ENCODE measurements at places on chromosomes 6 and 20.

DNA sequence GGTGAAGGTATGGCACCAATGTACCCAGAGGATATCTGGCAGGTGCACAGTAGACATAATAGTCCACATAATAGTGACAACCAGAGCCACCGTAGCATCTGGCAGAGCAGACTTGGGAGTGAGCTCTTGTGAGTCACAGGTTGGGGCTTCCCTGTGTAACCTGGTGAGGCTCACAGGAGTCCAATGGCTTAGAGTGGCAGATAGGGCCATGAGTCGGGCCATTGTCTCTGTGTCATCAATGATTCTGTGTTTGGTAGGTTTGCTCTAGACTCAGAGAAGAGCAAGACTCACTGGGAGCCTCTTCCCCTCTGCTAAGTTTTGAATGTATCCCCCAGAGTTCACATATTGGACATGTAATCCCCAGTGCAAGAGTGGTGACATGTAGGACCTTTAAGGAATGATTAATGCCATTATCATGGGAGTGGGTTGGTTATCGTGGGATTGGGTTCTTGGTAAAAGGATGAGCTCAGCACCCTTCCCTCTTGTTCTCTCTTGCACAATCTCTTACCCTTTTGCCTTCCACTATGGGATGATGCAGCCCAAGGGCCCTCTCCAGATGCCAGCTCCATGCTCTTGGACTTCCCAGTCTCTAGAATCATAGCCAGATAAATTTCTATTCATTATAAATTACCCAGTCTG is 22.6 kb upstream of the SIRPA start:
- no peaks in the 10 kb centered on the region for H3K4me1 ChIP-seq
- no peak overlapping the region for H3K4me3 ChIP-seq
- no peak overlapping the region for H3K27ac ChIP-seq
- H3K27me3 ChIP-seq = no peaks in the 10 kb centered on the region

GRCh38 chr20:1652960-1653359 is 4.6 kb downstream of the SIRPG start:
- H3K4me1 ChIP-seq = no peaks in the 10 kb centered on the region
- H3K27ac ChIP-seq = no peak overlapping the region
- H3K4me3 ChIP-seq = no peak overlapping the region
- H3K36me3 ChIP-seq = no peaks in the 10 kb centered on the region
- H3K27me3 ChIP-seq = no peaks in the 10 kb centered on the region

- DNase-seq = no peak
- H3K36me3 ChIP-seq = no peaks in the 10 kb centered on the region
- H3K27ac ChIP-seq = no peak overlapping the region
- no peak overlapping the region for H3K4me3 ChIP-seq
- H3K27me3 ChIP-seq = no peaks in the 10 kb centered on the region
These were observed 23.2 kb downstream of the PPP1R16B start for GRCh38 chr20:38828514-38829295.

- no peaks in the 10 kb centered on the region for H3K4me1 ChIP-seq
- H3K4me3 ChIP-seq = no peak overlapping the region
- no peak for DNase-seq
- H3K27me3 ChIP-seq = no peaks in the 10 kb centered on the region
- H3K36me3 ChIP-seq = no peaks in the 10 kb centered on the region
- H3K27ac ChIP-seq = no peak overlapping the region
These were observed 135.9 kb downstream of the CDH4 start for GRCh38 chr20:61387954-61388348.

DNA sequence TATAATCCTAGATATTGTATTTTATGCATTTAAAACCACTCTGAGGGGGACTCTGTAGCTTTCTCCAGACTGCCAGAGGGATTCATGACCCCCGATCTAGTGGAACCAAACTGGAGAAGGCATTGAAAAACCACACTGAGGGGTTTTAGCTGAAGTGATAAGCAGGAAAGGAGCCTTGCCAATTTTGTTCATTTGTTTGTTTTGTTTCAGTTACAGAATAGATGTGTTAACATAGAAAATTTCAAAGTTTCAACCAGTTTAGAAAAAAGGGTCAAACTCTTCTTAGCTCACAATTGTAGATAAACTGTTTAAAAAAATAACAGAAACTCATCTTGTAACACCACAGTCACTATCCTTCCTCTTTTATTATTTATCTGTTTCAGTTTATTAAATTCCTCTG is 19.8 kb downstream of the TAB2 start:
- H3K27me3 ChIP-seq = no peaks in the 10 kb centered on the region
- H3K4me1 ChIP-seq = peaks cover 7% of the 10 kb centered on the region
- no peak overlapping the region for H3K27ac ChIP-seq
- no peak for DNase-seq

- H3K4me1 ChIP-seq = no peaks in the 10 kb centered on the region
- no peak overlapping the region for H3K27ac ChIP-seq
- H3K4me3 ChIP-seq = no peak overlapping the region
- DNase-seq = no peak
- H3K36me3 ChIP-seq = no peaks in the 10 kb centered on the region
- no peaks in the 10 kb centered on the region for H3K27me3 ChIP-seq
These were observed 911.6 kb upstream of the SLC35B3 start for GRCh38 chr6:9346923-9347322.

- DNase-seq = peak; percentile 80
- peaks cover 2% of the 10 kb centered on the region for H3K27me3 ChIP-seq
- H3K27ac ChIP-seq = peak within 1 kb of the TSS; percentile 61
- no peaks in the 10 kb centered on the region for H3K36me3 ChIP-seq
- H3K4me3 ChIP-seq = peak within 1 kb of the TSS; percentile 13
These were observed at the start of gene PSORS1C1 for GRCh38 chr6:31114541-31114878. PSORS1C1 (plus strand) TSS chr6:31114800; CDS start chr6:31129633, 14,833 bp downstream.

DNA sequence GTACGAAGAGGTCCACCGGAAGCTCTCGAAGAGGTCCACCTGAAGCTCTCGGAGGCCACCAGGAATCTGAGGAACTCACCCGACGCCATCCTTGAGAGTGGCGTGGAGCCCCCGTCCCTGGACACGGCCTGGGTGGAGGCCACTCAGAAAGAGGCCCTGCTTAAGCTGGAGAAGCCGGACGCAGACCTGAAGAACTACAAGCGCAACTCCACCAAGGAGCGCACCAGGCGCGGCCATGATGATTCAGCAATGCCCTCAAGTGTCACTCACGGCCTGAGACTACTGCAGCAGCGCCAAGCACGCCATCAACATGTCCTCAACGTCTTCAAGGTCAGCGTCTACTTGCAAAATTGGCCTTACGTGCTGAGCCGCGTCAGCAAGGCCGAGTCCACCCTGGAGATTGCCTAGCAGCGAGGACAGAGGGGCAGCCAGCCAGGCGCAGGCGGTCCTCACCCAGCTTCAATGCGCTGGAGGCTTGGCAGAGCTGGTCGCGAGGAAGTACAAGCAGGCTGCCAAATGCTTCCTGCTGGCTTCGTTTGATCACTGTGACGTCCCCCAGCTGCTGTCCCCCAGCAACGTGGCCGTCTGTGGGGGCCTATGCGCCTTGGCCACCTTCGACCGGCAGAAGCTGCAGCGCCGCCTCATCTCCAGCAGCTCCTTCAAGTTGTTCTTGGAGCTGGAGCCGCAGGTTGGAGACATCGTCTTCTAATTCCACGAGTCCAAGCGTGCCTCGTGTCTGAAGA is 7.7 kb upstream of the GJA10 start:
- no peaks in the 10 kb centered on the region for H3K27me3 ChIP-seq
- H3K4me1 ChIP-seq = no peaks in the 10 kb centered on the region
- H3K36me3 ChIP-seq = no peaks in the 10 kb centered on the region

- no peak overlapping the region for H3K4me3 ChIP-seq
- no peaks in the 10 kb centered on the region for H3K27me3 ChIP-seq
- no peak for DNase-seq
- no peak overlapping the region for H3K27ac ChIP-seq
These were observed 18.6 kb upstream of the TENT5A start for GRCh38 chr6:81771097-81771496.

DNA sequence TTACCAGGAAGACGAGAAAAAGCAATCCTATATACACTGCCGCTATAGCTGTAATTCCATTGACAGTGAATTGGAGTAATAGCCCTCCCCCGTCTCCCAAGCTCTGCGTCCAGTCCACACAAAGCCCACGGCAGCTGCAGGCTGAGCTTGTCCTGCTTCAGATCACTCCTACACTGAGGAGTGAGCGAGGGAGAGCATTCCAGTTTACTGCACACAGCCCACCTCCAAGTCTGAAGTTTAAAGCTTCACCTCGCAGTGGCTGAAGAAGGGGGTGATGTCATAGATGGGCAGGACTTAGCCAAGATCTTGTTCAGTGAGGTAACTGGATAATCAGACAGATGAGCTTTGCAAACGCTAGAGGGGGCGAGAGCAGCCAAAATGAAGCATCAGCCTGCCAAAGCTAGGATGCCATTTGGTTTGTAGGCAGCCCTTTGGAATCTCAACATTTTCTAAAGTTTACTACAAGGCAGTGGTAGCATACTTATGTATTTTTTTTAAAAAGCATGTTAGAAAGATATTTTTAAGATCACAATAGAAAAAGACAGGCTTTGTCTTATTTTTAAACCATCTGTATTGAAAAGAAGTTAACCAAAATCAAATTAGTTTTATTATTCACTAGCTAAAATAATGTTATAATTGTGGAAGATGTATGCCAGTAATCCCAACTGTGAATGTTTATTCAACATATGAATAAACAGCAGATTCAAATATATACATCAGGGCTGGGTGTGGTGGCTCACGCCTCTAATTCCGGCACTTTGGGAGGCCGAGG is at the start of gene FLRT3:
TSS of gene FLRT3 (minus strand) at position 213 of the 772 bp plus-strand sequence. CDS start 10,106 bp downstream, outside the sequence.
- H3K36me3 ChIP-seq = no peaks in the 10 kb centered on the region

DNA sequence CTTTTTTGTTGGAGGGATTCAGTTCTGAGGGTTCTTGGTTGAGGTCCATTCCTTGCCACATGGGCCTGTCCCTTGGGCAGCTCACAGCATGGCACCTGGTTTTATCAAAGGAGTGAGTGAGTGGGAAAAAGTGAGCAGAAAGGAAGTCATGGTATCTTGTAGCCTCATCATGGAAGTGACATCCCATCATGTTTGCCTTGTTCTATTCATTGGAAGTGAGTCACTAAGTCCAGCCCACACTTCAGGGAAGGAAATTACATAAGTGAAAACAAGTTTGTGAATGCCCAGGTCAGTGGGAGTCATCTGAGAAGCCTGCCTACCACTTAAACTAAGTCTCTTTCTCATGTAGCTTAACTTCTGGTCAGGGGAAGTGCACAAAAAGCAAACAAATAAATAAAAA is 32.8 kb upstream of the ZNFX1 start:
- no peak overlapping the region for H3K27ac ChIP-seq
- DNase-seq = no peak
- H3K36me3 ChIP-seq = no peaks in the 10 kb centered on the region
- H3K4me3 ChIP-seq = no peak overlapping the region
- H3K4me1 ChIP-seq = peaks cover 4% of the 10 kb centered on the region

- peaks cover 4% of the 10 kb centered on the region for H3K4me1 ChIP-seq
- DNase-seq = no peak
- H3K36me3 ChIP-seq = no peaks in the 10 kb centered on the region
- no peaks in the 10 kb centered on the region for H3K27me3 ChIP-seq
- H3K27ac ChIP-seq = no peak overlapping the region
These were observed 21.8 kb downstream of the TGM2 start for GRCh38 chr20:38143238-38143645.

- no peaks in the 10 kb centered on the region for H3K27me3 ChIP-seq
- H3K4me1 ChIP-seq = no peaks in the 10 kb centered on the region
- H3K27ac ChIP-seq = no peak overlapping the region
These were observed 17.1 kb downstream of the ISM1 start for GRCh38 chr20:13238001-13238653.

DNA sequence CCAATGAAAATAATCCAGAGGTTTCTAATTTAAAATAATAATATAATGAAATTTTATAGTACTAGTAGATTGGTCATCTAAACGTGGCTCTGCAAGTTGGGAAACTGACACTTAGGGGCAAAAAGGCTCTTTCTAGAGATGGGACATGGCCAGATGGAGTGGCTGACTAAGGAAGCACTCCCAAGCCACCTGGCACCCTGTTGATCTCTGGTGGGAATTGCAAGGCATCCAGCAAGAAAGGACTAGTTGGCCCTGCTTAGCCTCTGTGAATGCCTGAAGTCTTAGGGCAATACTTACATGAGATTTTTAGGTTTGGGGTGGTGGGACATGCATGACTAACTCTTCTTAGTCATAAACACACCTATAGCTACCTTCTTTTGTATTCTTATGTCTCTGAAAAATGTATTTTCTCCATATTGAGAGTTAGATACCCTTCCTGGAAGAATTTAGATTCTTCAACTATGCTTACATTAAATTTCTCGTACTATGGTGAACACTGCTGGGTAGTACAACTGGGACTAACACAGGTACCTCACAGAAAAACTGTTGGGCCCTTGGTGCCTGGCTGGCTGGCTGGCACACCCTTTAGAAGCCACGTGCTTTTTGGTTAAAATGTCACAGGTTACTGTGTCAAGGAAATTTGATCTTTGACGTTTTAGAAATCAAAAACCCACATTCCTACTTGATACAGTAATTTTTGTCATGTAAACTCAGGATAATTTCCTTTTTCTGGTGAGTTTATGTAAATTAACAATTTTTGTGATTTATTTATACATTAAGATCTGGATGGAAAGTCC is 25.0 kb upstream of the SH3BGRL2 start:
- H3K36me3 ChIP-seq = no peaks in the 10 kb centered on the region
- H3K4me1 ChIP-seq = no peaks in the 10 kb centered on the region
- H3K27ac ChIP-seq = peak overlapping the region; percentile 57

DNA sequence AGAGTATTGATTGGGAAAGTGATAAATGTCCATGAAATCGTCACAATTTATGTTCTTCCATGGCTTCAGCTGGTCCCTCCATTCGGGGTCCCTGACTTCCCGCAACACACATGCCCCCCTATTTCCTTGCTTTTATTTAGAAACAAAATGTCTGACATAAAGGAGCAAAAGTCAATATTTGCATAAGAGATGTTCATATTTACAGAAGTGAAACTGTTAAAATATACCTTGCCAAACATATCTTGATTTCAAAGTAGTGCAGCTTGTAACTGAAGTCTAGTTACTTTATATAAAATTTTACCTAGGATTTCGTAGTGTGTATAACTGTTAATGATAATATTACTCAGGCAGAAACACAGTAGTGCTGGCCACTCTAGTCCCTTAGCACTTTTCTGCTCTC is 548.9 kb upstream of the ADGRB3 start:
- no peaks in the 10 kb centered on the region for H3K4me1 ChIP-seq
- H3K4me3 ChIP-seq = no peak overlapping the region
- H3K36me3 ChIP-seq = no peaks in the 10 kb centered on the region
- no peak for DNase-seq
